ENCODE measurements at places on chromosomes 1 and 21. TPM values are rescaled to one million over a fixed set of nuclear protein-coding genes. Genes with fewer than 3 reads are reported as not detected.

SELL gene
- polyA plus RNA-seq, result 876 TPM

CHRM3 gene
- 0.63 TPM for polyA plus RNA-seq

TMPRSS15 gene
- polyA plus RNA-seq, result not detected

GPR3 gene
- not detected for polyA plus RNA-seq

CAPN9 gene
- 0.24 TPM for polyA plus RNA-seq

TRNP1 gene
- not detected for polyA plus RNA-seq

FAM151A gene
- polyA plus RNA-seq, result not detected

DVL1 gene
- 0.19 TPM for polyA plus RNA-seq

CLDN17 gene
- not detected for polyA plus RNA-seq

PTPRF gene
- polyA plus RNA-seq, result not detected

RSPH1 gene
- polyA plus RNA-seq, result not detected

ANXA9 gene
- polyA plus RNA-seq, result 0.23 TPM

ASTN1 gene
- not detected for polyA plus RNA-seq

RSRP1 gene
- 33.1 TPM for polyA plus RNA-seq

ADAM15 gene
- 14.8 TPM for polyA plus RNA-seq
